ENCODE measurements at places on chromosomes 3 and 15.

DNA sequence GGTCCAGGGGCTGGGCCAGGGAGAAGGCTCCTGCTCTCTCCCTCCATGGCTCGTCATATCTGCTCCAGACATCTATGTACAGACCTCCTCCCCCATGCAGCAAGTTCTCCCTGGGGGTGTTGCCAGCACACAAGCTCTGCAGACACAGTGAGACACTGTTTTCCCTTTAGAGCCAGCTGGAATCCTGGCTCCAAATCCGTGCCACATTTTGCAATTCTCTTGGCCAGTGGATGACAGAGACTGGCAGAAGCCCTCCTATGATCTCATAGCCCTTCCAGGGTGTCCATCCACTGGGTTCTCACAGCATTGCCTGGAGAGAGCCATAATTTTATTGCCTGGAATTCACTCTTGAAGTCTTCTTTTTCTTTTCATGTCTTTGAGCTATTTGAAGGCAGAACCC is 203.9 kb downstream of the TLE3 start:
- DNase-seq = peak; percentile 80

DNA sequence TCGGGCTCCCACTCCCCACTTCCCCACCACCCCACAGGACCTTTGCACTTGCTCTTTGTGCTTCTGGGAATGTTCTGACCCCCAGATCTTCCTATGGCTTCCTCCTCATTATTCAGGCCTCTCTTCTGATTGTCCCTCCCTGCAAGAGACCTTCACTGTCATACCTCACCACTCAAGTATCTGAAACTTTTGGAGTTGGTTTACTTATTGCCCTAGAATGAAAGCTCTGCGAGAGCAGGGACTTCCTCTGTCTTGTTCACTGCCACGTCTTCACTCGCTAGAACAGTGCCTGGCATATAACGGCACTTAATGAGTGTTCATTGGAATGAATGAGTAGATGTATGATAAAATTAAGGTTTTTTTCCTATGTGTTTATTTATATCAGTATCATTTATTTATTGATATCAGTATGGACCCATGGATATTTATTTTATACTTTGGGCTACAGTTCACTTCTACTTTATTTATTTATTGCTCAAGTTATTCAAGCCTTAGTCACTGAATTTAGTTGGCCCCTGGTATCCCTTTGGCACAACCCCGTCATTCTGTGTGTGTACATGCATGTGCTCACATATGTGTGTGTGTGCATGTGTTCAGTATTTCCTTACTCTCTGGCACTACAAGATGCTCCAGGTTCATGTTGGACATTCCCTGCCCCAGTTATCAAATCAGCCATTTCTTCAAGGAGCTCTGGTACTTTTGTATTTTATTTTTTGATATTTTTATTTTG is 197.6 kb downstream of the THSD4 start:
- no peak for DNase-seq

DNA sequence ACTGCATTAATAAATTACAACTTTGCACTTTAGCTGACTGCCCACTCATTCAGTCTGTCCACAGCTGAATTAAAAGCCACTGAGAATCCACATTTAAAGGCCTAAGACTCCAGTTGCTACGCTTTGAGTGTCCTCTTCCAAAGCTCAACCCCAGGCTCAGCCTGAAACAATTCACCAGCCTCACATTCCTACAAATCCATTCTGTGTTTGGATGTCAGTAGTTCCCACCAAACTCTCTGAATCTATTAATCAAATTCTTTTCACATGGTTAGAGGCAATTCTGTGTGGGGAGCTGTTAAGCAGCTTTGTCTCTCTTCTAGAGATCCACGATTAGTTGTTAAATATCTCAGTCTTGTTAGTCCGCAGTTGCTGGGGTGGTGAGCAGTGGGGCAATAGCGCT is 116.8 kb upstream of the UBE2E2 start:
- DNase-seq = no peak

- DNase-seq = no peak
Measured at GRCh38 chr3:124765197-124765840, 35.1 kb downstream of the UMPS start.

DNA sequence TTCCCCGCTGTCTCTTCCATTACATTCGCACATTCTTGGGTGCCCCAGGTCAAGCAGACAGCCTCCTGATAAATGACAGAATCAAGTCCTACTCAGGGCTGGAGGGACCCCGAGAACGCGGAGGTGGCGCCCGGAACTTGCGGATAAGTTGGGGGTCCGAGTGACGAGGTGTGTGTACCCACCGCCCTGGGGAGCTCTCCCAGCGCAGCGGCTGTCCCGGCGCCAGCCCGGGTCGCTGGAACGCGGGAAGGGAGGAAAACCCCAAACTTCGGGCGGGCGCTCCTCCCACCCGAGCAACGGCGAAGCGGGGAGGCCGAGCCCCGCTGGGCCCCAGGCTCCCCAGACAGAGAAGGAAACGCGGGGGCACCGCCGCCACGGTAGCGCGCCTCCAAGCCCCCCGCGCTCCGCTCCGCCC is 550 bp downstream of the CLN6 start:
- DNase-seq = no peak

DNA sequence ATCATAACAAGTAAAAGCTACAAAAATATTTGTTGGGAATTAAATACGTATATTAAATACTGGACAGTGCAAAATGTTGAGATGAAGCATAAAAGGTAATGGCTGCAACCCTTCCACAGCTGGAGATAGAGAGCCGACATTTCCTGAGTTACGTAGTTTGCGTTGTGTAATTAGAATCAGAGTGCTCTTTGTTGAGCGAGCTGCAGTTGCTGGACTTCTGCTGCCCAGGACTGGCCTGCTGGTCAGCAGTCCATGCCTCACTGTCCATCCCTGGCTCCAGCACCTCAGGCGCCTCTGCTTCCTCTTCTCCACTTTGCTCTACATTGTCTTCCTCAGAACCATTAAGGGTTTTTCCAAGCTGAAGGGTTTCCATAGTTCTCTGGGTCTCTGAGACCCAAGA is 28.4 kb upstream of the SHC4 start:
- no peak for DNase-seq

DNA sequence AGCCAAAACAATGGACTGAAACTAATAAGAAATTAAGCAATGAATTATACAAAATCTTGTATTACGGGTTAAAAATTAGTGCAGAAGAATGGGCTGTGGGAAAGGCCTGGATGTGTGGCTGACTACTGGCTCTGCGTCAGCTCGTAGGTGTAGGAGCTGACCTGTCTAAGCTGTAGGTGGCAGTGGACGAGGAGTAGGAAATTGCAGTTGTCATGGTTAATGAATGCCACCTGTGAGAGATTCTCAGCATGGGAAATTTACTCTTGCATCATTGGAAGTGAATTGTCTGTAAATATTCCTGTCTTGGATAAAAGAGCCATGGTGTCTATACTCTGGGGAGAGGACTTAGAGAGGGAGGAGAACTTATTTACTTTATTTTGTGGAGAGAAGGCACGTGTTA is 23.4 kb downstream of the CHRNA7 start:
- no peak for DNase-seq

GRCh38 chr3:28972921-28973320 is 307.9 kb upstream of the RBMS3 start:
- no peak for DNase-seq

DNA sequence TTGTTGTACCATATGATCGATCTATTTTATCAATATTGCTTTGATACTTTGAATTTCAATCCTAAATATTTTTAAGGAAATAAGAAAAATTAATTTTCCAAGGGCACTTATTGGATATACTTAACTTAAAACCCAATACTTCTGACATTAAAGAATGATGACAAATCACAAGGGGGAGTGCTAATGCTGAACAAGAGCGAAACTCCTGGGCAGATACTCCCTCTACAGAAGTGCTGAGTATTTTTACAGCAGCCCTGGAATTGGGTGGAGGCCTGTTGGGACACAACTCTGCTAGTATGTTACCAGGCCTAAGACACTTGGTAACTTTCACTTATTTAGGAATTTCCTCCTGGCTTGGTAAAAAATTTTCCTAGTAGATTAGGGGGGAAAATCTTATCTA is 46.2 kb downstream of the DENND6A start:
- DNase-seq = peak; percentile 71

DNA sequence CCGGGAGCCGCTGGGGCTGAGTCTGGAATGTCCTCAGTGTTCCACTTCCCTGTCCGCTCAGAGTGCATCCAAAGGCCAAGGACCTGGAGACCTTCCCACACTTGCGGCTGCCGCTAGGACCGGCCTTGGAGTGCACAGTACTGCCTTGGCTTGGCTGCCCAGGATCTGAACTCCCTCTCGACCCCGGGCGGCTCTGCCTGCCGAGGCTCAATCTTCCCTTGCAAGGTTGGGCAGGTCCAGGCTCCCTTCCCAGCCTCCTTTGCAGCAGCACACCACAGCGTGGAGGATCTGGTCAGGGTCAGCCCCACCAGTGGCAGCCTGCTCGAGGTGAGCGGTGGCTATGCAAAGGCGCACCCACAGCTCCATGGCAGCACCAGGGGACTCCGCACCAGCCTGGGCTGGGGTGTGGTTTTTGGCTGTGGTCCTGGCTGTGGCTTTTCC is 69.2 kb downstream of the PLXNA1 start:
- no peak for DNase-seq

- DNase-seq = no peak
Measured at GRCh38 chr3:39275052-39275451, 4.8 kb downstream of the CX3CR1 start.

GRCh38 chr15:73900095-73900712 is 26.1 kb upstream of the LOXL1 start:
- DNase-seq = no peak

- DNase-seq = peak; percentile 92
Measured at GRCh38 chr3:9946112-9947024, 5.8 kb downstream of the PRRT3 start.

DNA sequence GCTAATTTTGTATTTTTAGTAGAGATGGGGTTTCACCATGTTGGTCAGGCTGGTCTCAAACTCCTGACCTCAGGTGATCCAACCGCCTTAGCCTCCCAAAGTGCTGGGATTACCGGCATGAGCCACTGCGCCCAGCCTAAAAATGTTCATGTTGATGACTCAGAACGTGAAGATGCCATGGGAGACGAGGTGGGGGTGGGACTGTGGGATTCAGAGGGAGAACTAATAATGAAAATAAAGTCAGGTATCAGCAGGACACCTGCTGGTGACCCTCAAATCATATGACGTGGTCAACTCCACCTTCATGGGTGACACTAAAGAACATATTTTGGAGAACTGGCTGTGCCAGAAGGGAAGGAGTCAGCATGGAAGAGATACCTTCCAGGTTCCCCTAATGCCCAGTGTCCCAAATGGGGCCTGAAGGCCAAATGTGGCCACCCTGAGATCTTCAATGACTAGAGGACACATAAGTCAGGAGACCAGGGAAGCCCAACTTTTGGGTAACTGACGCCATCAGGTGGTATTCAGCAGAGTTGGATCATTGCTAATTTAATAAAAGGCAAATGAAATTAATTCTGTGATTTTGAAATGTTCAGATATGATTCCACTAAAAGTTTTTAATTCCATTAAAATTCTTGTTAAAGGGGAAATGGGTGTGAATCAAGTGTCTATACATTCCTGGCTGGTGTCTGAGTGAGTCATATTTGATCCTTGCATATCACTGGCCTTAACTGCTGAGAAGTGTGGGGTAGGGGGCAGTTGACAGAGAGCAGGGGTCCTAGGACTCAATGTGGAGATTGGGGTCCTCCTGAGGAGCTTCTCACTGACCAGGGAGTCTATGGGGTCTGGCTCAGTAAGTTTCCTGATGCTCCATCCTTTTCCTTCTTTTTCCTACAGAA is 88.6 kb upstream of the GSK3B start:
- DNase-seq = peak; percentile 78

- DNase-seq = peak; percentile 72
Measured at GRCh38 chr3:65833761-65834505, 204.8 kb downstream of the MAGI1 start.

DNA sequence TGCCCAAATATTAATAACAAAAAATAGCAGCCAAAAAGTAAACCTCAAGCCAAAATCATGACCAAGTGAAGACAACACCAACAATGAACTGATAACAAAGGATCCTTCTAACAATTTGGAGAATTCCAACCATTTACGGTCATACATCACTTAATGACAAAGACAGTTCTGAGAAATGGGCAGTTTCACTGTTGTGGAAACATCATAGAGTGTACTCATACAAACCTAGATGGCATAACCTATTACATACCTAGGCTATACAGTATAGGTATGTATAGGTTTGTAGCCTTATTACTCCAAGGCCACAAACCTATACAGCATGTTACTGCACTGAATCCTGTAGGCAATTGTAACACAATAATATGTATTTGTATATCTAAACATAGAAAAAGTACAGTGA is 12.4 kb downstream of the ANO10 start:
- DNase-seq = no peak

GRCh38 chr15:75695220-75695619 is 17.4 kb downstream of the CSPG4 start:
- no peak for DNase-seq

DNA sequence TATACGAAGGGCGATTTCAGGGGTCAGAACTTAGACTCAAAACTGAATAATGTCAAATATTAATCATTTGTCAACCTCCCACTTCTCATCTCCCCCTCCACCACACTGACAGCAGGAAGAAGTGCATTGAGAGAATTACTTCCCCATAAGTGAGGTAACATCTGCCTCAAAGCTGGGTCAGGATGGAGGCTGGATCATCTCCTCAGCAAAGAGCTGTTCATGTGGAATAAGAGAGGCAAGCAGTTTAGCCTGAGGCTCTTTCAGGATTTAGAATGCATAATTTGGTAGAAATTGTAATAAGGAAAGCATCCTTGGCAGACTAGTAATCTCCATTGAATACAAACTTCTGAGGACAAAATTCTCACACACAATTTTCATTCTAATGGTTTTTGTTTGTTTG is 512.1 kb downstream of the ROBO1 start:
- DNase-seq = no peak

DNA sequence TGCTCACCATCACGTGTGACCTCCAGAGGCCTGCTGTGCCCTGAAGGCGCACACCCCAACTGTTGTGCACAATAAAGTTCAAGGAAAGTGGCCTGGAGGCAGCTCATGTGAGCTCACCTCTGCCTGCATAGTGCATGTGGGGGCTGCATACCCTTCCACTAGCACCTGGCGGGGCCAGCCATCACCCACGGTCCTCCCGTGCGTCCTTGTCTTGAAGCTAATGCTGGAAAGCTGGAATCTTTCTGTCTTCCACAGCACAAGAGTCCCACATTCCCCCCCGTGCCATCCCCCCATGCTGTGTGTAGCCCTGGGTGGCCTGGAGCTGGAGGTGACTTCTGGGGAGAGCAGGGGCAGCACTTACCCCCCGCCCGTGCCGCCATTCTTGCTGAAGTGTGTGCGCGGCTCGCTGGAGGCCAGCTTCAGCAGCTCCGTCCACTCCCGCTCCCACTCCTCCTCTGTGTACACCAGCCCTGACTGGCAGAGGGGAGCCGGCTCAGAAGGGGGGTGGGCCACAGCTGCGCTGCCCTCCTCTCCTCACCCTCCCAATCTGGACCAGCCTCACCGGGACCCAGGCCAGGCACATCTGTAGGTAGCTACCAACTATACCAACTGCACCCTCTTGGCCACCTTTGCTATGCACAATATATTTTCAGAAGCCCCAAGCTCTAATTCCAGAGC is 199.5 kb downstream of the KLF13 start:
- DNase-seq = no peak

DNA sequence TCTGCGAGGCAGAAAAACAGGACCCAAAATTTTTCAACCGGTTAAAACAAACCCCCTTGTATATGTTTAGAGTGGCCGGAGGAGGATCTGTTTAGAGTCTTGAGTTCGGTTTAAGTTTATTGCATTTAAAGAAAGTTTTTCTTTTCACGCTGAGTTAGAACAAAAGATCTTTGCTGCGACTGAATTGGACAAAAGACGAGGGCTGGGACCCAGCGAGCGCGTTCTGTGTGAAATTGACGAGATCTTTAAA is 9.8 kb downstream of the NR2F2 start:
- DNase-seq = no peak

All from fibroblast of pulmonary artery (primary cell).